ENCODE measurements at places on chromosomes 11 and 22.

GRCh38 chr22:37406441-37407235, 20.6 kb downstream of the ELFN2 start:
- DNase-seq = no peak

DNA sequence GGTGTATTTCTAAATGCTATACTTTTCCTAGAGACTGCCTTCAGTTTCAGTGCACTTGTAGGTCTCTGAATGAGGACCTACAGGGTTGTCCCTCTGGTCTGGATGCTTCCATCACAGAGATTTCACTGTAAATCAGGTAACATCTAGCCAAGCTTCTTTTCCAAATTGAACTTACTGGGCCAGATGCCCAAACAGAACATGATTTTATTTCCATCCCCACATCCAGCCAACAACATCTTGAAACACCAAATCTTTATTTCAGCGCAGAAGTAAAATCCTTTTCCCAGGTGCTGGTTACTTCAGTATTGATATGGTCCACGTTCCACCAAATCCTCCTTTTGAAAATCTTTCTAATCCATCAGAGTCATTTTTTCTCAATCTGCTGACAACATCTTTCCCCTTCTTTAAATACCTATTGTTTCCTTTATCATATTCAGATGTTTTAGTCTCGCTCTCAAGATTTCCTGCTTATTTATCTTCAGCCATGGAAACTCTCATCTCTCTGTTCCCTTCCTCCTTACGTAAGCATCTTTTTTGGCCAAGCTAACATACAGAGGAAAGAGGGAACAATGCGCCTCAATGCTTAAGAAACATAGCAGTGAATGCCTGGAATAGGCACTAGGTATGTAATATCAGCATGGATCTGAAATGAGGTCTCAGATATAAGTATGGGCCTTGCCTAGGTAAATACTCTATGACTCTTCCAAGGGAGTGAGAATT, 201.2 kb upstream of the MTNR1B start:
- no peak for DNase-seq

GRCh38 chr11:31160504-31161422, 208.8 kb downstream of the DCDC1 start:
- peak; percentile 35 for DNase-seq

DNA sequence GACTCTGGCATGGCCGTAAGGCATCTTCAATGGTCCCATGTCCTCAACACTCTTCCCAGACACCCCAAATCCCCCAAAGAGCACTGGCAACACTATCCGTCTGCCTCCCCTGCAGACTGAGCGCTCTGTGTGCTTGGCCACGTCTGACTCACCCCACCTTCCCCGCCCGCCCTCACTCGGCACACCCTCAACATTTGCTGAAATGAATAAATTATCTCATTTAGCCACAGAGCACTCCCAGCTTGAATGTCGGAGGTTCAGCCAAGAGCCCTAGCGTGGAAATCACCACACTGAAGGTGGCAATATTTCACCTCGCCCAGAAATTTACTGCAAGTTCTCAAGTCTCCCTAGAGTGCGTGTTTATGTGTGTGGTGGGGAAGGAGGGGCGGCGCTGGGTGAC, 46.6 kb upstream of the TCF20 start:
- DNase-seq = peak; percentile 77

- peak; percentile 69 for DNase-seq
These were observed 57.0 kb downstream of the GDPD4 start for GRCh38 chr11:77244277-77245027.

- DNase-seq = no peak
These were observed 2.2 kb downstream of the RPL27A start for GRCh38 chr11:8684600-8685290.

DNA sequence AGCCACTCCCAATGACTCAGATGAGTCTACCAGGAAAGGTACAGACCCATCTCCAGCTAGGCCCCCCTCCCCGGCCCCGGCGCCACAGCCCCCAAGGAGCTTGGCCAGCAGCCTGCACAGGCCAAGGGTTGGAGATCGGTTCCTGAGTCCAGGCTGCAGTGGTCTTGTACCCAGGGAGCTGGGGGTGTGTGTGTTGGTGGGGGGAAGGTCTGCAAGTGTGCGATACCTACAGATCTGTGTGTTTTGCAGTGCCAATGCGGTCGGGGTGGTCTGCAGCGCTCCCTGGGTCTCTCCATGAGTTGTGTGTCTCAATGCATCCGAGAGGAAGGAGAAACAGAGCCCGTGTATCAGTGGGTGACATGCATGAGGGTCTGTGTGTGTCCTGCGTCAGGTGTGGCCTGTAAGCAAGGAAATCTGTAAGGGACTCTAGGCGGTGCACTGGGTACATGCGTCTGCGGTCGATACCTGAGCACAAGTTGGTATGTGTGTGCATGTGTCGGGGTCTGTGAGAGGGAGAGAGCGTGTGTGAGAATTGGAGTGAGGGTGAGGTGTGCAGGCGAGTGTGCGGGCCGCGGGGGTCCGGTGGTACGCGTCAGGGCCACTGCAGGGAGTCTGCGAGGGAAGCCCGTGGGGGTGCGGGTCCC, 645 bp downstream of the CDC42BPG start:
- DNase-seq = peak; percentile 37

DNA sequence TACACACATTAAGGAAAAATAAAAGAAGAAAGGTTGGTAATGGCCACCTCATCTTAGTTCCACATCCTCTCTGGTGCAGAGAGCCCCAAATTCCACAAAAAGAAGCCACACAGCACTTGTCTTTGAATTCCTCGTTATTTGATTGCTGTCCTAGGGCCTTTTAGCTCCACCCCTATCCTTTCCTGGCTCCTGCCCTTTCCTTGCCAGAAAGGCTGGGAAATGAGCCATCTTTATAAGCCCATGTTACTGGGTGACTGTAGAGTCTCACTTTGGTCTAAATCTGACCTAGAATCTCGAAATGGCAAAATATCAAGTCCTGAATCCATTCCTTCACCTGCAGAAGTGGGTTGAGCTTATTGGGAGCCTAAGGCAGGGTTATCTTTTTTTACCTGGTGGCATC, 4.3 kb upstream of the TMEM132A start:
- no peak for DNase-seq

DNA sequence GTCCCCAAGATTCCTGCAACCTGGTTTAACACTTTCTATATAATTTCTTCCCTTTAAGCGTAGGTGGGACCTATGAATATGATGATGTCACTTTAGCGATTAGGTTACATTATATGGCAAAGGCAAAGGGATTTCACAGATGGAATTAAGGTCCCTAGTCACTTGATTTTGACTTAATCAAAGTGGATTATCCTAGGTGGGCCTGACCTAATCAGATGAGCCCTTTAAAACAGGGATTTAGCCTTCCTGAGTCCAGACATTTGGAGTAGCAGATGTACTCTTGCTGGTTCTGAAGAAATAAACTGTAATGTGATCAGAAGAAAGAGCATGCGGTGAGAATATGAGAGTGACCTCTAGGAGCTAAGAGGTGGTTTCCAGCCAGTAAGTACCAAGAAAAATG, 67.8 kb upstream of the LIN7C start:
- DNase-seq = no peak
